ENCODE measurements at places on chromosomes 16 and 17. TPM values are rescaled to one million over a fixed set of nuclear protein-coding genes. Genes with fewer than 3 reads are reported as not detected.

GRCh38 chr17:34265711-34266110, 4.3 kb upstream of the CCL7 start:
- no peak for DNase-seq

The PRSS33 gene
- not detected for total RNA-seq

DNA sequence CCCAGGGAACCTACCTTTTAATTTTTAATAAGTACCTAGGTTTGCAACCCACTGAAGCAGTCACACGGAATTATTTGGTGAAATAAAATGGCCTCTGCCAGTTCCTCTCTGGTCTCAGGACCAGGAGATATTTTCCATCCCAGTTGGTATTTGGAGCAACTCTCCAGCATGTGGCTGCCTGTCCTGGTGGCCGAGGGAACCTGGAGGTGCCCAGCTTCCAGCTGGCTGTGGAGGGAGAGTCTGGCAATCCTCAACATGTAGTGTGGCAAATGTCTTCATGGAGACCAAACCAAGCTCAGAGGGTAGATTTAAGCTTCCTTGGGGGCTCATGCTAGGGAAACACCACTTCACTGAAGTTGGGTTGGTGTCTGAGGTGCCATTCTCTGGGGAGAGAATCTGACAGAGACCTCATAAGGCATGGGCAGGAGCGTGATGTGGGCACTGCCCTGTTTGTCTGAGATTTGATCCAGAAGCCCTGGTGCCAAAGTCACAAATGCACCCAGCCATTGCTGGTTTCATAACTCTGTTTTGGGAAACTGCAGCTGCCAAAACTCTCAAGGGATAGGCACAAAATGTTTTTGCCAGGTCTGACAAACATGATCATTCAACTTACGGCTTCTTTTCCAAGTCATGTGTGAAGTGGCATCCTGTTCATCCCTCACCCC, 2.8 kb downstream of the MT1X start:
- no peak for DNase-seq

GRCh38 chr17:70483624-70484023, 314.3 kb downstream of the KCNJ2 start:
- peak; percentile 3 for DNase-seq

DNA sequence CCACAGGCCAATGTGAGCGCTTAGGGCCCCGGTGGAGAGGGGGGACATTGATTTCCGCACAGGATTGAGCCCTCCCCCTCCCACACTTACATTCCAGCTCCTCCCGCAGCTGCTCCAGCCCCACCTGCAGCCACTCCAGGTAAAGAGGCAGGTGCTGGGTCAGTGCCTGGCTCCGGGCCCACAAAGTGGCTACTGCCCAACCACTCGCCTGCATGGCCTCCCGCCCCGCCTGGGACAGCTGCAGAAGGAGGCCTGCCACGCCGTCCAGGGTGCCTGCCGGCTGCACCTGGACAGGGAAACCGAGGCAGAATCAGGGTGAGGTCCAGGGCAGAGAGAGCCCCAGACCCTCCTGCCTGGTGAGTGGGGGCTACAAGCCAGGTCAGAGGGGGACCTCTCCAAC, 46.3 kb downstream of the RMI2 start:
- DNase-seq, result no peak

The SLC38A8 gene
- total RNA-seq, result 0.79 TPM

The PRR11 gene
- total RNA-seq, result 89.9 TPM

- DNase-seq, result no peak
These were observed 2.0 kb downstream of the CDH3 start for GRCh38 chr16:68646953-68647659.

The SCNN1B gene
- not detected for total RNA-seq

The CCL23 gene
- not detected for total RNA-seq

- DNase-seq, result no peak
These were observed 3.8 kb upstream of the USP36 start for GRCh38 chr17:78844301-78845005.

DNA sequence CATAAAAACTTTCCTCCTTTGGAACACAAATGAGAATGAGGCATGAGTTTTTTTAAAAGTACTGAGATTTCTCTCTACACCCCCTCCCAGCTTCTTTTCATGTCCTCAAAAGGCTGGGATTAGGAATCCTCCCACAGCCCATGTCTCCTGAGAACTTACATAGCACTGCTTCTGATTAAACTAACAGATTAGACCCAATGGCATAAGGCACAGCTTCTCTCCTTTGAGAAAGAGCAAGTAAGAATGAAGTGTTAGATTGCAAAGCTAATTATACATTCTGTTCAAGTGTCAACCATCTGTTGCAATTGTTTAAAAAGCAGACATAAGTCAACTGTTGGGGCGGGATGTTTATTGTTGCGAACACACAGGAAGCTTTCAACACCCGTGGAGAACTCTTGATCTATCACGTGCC, 715.1 kb downstream of the CDH11 start:
- no peak for DNase-seq

DNA sequence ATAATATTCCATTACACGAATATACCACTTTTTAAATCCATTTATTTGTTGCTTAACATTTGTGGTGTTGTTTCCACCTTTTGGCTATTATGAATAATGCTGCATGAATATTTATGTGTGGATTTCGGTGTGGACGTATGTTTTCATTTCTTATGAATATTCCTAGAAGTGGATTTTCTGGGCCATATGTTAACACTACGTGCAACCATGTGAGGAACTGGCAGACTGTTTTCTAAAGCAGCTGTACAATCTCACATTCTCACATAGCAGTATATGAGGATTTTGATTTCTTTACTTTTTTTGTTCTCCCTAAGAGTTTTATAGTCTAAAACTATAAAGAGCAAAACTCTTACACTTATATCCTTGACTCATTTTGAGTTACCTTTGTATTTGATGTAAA, 143.4 kb downstream of the MAP2K4 start:
- DNase-seq, result no peak

- DNase-seq, result peak; percentile 89
These were observed 29.2 kb upstream of the LRRC75A start for GRCh38 chr17:16521070-16521727.

The IFI35 gene
- total RNA-seq, result 9.4 TPM

The MT1X gene
- 4.4 TPM for total RNA-seq

GRCh38 chr16:84818989-84819643, 669 bp upstream of the CRISPLD2 start:
- peak; percentile 31 for DNase-seq

DNA sequence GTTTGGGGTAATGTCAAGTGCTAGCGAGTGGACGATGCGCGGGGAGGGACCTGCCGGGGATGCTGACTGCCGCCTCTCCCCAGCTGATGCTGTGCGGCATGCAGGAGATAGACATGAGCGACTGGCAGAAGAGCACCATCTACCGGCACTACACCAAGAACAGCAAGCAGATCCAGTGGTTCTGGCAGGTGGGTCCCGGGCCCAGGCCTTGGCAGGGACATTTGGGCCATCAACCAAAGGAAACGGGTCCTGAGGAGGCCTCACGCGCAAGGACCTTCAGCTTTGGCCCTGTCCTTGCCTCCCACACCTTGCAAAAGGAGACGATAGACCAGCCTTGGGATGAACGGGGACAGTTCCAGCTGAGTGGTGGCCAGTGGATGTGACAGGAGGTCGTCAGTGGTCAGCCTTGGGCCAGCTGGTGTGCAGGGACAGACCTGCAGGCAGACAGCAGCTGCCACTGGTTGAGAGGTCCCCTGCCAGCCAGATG, 13.6 kb upstream of the CLEC18A start:
- peak; percentile 48 for DNase-seq

The TP53TG3C gene
- total RNA-seq, result not detected

DNA sequence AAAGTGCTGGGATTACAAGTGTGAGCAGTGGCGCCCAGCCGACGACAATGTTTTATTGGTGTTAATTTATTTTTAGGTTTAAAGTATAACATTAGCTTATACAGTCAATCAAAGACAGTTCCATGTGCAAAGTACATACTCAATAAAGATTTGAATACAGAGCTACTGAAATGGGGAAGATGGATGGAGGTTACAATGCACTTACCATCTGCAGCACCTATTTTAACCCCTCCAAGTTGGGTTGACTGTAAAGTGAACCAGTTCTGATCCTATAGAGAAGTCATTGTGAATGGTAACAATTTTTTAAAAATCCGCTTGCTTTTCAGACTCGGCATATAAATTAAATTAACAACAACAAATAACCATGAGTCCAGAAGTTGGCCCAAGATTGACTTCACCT, 679 bp upstream of the PSKH1 start:
- no peak for DNase-seq

The WNT9B gene
- not detected for total RNA-seq

GRCh38 chr16:89325861-89326471, 108.5 kb downstream of the ZNF778 start:
- DNase-seq, result peak; percentile 34

The CCL16 gene
- not detected for total RNA-seq

DNA sequence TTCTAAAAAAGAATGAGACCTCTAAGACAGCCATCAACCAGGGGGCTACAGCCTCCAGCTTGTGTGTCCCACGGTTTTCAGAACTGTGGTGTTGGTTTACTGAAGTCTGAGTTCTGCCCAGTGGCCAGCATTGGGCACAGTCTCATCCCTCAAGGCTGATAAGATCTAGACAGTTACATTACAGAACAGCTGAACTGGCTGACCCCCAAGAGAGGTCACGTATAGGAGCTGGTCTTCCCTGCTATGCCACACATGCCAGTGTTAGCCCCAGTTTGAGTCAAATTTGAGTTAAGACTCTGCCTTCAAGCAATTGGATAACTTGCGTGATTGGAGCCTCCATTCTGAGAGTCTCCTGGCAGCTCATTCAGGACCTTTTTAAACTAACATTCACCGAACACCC, 14.8 kb upstream of the NUP93 start:
- no peak for DNase-seq

DNA sequence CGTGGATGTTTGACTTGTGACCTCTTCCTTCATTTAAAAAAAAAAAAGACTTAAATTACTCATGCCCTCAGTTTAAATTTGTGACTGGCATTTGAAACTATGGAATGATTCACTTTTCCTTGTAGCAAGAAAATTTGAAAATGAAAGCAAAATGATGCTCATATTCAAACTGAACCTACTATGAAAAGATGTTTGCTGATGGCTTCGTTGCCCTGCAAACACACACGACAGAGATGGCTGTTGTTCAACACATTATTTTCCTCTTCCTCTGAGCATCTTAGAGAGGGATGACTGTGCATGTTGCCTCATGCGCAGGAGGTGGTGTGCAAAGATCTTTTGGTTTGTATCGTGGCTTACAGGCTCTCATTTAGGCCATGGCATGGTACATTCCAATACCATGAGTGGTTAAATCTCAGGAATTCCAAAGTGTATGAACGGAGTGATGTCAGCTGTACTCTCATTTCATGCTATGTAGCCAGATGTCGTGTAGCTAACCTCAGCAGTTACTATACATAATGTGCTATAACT, 164.5 kb downstream of the PRKCA start:
- peak; percentile 72 for DNase-seq

The EXOSC6 gene
- total RNA-seq, result 33.6 TPM

- DNase-seq, result peak; percentile 85
These were observed 19.9 kb downstream of the LDHD start for GRCh38 chr16:75096656-75097055.

- no peak for DNase-seq
These were observed 1.9 kb upstream of the UBE2G1 start for GRCh38 chr17:4368341-4368740.

All from Caco-2 (cell line).